ENCODE measurements at places on chromosomes 4 and X.

DNA sequence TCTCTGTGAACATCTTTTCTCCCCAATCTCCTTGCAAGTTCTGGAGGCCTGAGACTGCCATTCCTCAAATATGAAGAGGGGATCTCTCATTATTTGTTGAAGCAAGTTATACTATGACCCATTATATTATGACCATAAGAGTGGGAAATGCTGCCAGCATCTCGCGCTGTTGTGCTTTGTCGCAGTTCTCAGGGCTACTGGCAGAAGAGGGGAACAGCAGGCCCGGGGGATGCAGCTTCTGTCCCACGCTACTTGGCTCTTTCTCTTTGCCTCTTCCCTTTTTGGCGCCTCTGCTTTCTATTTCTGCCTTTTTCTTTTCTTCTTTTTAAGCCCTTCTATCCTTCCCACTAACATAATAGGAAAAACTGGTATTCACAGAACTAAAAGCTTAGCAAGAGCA lies 64.2 kb downstream of the GEMIN8 start:
- DNase-seq, result no peak

GRCh38 chr4:98113012-98113411 lies 30.3 kb downstream of the STPG2 start:
- peak; percentile 4 for DNase-seq

DNA sequence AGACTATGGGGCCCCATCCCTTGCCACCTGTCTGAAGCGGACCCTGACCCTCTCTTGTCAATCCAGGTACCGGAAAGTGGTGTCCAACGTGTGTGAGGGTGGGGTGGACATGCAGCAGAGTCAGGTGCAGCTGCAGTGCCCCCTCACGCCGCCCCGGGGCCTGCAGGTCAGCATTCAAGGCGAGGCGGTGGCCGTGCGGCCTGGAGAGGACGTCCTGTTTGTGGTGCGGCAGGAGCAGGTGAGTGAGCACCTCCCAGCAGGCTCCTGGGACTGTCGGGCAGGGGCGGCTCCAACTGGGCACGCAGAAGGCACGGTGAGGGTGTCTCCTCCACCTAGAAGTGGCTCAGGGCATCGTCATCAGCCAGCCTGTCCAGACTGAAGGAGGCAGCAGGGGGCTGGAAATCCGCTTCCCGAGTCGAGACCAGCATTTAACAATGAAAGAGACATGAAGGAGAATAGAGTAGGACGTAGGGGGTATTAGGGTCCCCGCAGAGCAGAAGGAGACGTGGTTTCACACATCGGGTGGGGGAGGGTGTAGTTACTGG lies 221.6 kb downstream of the AFAP1 start:
- DNase-seq, result no peak

DNA sequence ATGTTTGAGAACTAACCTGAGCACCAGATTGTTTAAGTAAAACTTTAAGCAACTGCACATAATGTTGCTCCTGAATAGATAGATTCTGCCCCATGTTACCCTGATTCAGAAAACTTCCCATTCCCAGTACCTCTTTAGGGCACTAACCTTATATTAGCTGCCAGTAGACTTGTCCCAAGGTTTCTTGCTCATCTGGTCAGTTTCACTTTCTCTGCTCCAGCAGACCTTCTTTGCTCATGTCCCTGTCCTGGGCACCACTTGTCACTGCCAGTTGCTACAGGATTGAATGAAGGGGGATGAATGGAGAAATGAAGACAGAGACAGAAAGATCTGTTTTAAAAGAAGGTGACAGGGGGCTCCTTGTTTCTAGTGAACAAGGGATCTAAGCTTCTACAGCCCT lies 65.2 kb upstream of the UGT2B10 start:
- no peak for DNase-seq

- DNase-seq, result no peak
Observed at GRCh38 chr4:188986271-188986689, 847.0 kb downstream of the TRIML1 start.

- DNase-seq, result no peak
Observed at GRCh38 chr4:13289391-13289790, 194.7 kb downstream of the RAB28 start.

GRCh38 chrX:139750390-139750789 lies 42.4 kb upstream of the MCF2 start:
- DNase-seq, result no peak

GRCh38 chr4:139629436-139630125 lies 36.0 kb upstream of the MGST2 start:
- DNase-seq, result no peak

DNA sequence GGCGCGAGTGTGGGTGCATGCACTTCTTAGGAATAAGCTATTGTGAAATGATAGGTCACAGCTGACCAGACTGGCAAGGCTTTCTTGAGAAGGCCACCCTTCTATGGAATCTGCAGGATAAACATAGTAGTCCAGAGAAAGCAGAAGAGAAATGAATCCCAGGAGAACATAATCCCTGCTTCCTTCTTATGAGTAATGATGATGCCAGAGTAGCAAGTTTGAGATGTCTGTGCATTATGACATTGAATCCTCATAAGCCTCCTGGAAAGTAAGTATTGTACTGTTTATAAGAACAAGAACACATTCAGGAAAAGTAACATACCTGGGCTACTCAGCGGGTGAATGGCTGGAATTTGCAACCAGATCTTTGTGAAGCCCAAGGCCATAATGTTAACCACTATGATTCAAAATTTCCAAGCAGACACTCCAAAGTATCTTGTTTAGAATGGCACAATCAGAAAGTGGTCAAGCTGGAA lies 272.1 kb upstream of the HS3ST1 start:
- no peak for DNase-seq

- no peak for DNase-seq
Observed at GRCh38 chr4:67721315-67721769, 20.4 kb upstream of the UBA6 start.

DNA sequence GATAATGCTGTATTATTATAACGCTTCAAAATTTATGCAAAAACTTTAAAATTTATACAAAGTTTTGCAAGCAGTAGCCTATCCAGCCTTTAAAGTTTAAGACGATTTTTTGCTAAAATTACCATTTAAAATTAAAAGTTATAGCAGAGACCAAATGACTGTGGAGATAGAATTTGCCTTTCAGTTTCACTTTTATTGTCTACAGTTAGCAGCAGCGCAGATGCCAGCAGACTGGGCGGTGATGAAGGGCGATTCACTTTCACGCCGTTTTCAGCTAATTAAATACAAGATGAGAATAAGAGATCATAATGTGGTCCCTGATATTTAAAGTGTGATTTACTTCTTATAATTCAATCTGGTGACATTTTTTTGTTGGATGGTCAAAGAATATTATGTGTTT lies 1381.5 kb upstream of the ADGRL3 start:
- peak; percentile 58 for DNase-seq

GRCh38 chr4:110869862-110870572 lies 247.1 kb upstream of the PITX2 start:
- DNase-seq, result peak; percentile 52

- DNase-seq, result peak; percentile 69
Observed at GRCh38 chr4:83644677-83645659, 109.1 kb downstream of the GPAT3 start.

- DNase-seq, result no peak
Observed at GRCh38 chr4:26912810-26913209, 52.2 kb downstream of the STIM2 start.

- DNase-seq, result no peak
Observed at GRCh38 chr4:38411092-38411491, 252.9 kb upstream of the KLF3 start.

DNA sequence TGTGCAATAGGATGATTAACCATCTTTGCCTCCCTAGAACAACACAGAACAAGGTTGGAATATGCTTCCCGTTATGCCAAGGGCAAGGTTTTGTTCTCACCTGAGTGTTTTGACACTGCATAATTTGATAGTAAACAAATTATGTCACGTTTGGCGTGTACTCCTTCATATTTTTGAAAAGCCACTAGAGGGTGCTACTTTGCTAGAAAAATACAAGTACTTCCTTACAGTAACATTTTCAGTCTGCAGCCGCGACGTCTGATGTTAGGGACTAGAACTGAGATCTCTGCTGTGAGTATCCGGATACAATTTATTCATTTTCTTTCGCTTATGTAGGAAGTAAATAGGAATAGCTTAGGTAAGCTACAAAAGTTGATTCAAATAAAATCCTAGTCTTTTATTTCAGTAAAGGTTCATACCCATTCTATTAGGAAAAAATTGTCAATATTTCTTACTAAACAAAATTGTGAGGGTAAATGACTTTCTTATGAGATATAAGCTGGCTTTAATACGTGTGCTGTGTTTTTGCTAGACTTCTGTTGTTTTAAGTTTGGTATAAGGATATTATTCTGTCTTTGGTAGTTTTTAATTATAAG lies 181.1 kb upstream of the WDFY3 start:
- DNase-seq, result peak; percentile 48

GRCh38 chrX:37644381-37645305 lies 40.9 kb upstream of the XK start:
- peak; percentile 9 for DNase-seq

DNA sequence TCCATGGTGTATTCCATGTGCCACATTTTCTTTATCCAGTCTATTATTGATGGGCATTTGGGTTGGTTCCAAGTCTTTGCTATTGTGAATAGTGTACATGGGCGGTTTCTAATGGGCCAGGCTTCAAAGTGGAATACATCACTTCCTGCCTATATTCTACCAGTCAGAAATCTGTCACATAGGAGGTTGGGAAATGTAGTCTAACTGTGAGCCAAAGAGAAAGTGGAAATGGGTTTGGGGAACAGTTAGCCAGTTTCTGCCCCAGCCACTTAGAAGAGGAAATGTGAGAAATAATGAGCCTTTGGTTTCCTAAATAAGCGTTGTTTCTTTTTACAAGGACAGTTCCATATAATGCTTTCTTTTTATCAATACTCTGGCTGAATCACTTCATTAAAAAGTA lies 85.1 kb upstream of the AP1S2 start:
- DNase-seq, result no peak

DNA sequence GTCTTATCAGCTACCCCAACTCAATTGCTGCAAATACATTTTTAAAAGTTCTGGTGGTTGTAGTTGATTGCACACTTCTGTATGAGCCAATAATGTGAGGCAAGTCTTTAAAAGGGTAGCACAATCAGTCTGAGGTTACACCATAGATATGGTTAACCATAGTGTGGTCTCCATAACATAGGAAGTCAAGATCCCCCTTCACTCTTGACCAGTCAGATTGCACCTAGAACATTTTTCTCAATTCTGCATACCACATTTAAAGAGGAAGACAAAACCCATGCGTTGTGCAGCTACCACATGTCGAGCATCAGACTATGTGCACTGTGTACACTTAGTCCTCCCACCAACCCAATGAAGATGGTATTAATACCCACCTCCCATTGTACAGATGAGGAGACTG lies 26.5 kb upstream of the CYBB start:
- no peak for DNase-seq
